Heart left ventricle (tissue), 16 donors: ENCODE measurements at places on chromosomes 2 and 18. TPM values are rescaled to one million over a fixed set of nuclear protein-coding genes. Genes with fewer than 3 reads are reported as not detected.

GRCh38 chr2:69740502-69740951 is 1.4 kb upstream of the ANXA4 start:
- no peak for DNase-seq

DNA sequence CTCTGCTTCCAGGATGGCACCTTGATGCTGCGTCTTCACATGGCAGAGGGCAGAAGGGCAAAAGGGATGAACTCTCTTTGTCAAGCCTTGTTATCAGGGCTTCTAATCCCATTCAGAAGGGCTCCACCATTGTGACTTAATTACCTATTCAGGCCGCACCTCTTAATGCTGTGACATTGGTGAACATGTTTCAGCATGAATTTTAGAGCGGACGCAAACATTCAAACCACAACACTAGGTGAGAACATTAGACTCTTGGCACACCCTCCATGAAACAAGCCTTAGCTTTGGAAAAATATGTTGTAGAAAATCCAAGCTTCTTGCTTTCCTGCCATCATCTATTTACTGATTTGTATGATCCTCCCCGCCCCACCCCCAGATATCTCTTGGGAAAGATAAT is 17.9 kb downstream of the DAW1 start:
- no peak for DNase-seq

DNA sequence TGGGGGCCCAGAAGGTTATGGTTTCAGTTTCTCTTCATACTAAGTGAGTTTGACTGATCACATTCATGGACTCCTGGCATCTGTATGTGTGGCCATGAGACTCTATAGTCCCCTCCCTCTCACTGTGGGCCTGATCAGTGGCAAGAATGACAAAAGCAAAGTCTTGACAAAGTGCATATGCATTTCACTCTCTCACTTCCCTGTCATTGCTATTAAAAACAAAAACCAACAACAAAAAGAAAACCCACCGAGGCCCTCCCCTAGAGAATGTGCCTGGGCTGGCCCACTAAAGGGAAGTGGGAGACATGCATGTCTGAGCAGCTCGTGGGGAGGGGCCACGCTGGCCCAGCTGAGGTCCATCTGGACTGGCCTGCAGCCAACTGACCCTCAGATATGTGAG is 600.1 kb upstream of the RAB6C start:
- no peak for DNase-seq

Gene SERPINB2
- total RNA-seq = not detected

Gene PPP1R1C
- total RNA-seq = 44.5 TPM

Gene CNDP1
- not detected for total RNA-seq

Gene TEX44
- total RNA-seq = not detected
